T1000 (cell line): ENCODE measurements at places on chromosomes 7 and 10.

- no peak for DNase-seq
Observed at GRCh38 chr10:121241337-121241736, 356.9 kb downstream of the FGFR2 start.

DNA sequence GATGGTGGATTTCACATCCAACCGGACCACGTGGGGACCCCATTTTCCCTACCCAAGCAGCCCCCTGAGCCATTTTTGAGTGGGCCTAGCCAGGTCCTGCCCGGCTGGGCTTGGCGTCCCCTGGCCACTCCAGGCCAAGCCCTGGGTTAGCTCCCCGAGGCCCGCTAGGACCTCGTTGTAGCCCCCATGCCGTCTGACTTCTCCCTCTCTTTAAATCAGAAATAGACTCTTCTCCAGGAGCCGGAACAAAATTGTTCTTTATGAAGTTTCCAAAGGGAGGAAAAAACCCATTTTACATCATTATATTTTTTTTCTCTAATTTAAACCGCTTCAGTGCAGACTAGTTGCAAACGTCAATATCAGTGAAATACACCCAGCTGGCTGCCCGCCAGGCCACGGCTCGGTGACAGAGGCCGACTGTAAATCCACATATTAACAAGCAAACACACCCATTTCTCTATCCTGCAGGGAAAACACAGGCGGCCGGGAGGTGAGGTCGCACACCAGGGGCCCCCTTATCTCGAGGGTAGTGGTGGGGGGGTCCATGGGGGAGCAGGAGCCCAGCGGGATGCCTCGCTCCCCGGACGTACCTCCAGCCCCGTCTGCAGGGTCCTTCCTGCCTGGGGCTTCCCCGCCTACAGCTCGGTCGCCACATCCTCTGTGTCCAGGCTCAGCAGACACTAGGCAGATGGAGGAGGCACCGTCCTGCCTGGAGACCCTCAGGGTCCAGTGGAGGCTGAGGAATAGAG is 72.7 kb downstream of the ELFN1 start:
- no peak for DNase-seq

- no peak for DNase-seq
Observed at GRCh38 chr10:61960396-61961120, 59.1 kb downstream of the ARID5B start.

DNA sequence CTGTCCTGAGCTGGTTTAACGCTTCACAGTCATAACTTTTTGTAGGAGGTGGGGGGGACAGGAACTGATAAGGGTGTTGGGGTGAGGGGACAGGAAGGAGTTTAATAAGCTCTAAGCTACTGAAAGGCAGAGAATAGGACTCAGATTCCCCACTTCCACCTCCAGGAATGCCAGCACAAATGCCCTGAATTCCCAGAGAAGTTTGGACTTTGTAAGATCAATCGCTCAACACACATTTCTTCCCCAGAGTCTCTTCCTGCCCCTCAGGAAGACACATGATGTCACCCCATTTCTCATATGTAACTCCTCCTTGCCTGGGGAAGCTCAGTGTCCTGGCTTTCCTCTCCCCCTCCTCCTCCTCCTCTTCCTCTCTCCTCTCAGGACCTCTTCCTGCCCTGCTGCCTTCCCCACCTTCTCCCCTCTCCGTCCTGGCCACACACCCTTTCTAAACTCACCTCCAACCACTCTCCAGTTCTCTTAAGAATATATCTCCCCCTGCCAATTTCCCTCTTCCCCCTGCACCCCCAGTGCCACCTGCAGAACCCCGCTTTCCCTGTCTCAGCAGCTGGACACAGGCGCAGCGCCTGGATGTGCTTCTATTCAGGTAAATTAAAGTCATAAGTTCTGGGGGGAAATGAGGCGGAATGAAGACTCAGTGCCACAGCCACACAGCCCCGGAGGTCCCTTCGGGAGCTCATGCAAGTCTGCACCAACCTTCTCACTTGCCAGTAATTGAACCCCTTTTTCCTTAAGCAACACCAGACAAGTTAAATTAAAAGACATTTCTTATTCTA is 5.3 kb upstream of the LOXL4 start:
- no peak for DNase-seq

DNA sequence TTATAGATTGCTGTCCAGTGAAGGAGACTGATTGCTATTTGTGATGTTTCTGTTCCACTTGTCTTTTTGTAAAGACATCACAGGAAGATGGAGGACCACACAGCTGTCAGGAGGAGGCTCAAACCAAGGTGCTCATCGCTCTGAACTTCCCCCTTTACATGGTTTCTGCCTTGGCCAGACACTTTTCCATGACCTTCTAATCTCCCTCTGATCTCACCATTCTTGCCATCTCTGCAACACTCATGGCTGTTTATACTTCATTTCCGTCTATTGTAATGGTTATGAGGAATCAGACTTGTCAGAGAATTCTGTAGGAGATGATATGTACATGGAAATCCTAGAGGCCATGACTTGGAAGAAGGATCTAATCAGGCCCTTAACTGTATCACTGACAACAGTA is 1.7 kb upstream of the TAS2R5 start:
- DNase-seq: no peak

DNA sequence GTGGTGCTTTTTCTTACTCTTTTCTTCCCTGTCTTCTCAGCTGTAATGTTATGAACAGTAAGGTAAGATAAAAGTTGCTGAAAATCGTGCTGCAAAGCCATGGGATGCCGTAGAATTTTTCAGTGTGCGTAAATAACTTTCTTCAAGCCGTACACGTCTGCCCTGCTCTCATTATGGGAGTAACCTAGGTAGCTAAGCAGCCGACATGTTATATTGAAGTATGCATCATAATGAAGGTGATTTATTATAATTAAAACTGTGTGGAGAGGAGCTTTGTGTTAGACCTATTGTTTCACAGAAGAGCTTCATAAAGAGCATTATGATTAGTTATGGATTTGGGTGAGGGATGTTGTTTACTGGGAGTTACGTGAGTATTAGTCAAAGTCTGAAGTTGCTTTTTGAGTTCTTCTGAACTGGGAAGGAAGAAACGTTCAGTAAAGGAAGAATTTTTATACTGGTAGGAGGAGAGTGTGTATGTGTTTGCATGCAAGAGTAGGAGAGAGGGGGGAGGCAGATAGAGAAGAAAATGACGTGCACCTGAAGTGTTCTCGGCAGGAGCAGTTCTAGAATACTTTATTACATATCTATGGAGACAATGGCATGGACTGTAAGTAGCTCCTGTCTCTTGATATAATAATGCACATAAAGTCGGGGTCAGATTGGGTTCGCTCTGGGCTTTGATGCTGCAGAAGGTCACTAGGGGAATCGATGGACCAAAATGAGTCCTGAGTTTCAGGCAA is 56.3 kb downstream of the POU6F2 start:
- DNase-seq: no peak

- DNase-seq: no peak
Observed at GRCh38 chr7:13282377-13282980, 595.0 kb downstream of the ARL4A start.

DNA sequence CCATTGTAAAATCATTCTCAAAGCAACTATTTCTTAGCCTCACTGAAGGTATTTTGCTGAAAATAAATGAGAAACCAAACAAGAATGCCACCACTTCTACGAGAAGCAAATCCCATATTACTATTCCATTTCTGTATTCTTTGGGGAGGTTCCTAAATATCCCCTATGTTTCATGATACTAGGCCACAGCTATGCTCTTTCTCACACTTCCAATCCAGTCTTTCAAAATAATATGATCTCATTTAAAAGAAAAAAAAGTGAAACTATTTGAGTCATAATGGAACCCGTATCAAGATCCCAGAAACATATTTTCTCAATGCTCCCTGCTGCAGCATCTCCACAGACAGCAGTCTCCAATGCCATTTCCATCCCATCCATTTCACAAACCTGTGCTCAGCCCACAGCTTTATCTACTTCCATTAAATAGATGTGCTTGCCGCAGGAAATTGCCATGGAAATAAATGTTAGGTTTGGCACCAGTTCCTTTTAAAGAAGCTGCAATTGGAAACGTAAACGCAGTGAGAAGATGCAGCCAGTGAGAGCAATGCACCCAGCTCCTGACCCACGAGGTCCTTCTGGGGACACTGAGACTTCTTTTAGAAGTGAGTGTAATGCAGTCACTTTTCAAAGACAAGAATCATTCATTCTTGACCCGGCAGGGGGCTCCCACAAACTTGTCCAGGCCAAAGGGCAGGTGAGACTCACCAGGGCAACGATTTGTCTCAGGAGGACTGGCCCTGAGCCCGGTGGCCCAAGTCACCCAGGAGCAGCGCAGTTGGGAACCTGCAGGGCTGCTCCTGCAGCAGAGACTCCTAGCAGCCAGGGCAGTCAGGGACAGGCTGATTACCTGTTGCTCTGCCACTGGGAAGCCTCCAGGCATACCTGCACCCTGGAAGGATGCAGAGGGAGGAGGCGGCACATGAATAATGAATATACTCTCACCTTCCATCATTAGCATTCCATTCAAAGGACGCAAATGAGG is 99.6 kb downstream of the C10orf90 start:
- DNase-seq: no peak

DNA sequence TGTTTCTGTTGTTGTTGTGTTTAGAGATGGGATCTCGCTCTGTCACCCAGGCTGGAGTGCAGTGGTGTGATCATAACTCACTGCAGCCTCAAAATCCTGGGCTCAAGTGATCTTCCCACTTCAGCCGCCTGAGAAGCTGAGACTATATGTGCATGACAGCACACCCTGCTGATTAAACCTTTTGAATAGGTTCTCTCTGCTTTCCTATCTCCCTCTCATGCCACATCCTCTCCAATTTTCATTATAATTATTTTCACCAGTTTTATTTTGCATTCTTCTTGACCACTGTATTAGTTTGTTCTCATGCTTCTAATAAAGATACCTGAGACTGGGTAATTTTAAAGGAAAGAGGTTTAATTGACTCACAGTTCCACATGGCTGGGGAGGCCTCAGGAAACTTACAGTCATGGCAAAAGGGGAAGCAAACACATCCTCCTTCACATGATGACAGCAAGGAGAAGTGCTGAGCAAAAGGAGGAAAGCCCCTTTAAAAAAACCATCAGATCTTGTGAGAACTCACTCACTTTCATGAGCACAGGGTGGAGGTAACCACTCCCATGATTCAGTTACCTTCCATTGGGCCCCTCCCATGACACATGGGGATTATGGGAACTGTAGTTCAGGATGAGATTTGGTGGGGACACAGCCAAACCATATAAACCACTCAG is 12.9 kb downstream of the AGK start:
- no peak for DNase-seq

DNA sequence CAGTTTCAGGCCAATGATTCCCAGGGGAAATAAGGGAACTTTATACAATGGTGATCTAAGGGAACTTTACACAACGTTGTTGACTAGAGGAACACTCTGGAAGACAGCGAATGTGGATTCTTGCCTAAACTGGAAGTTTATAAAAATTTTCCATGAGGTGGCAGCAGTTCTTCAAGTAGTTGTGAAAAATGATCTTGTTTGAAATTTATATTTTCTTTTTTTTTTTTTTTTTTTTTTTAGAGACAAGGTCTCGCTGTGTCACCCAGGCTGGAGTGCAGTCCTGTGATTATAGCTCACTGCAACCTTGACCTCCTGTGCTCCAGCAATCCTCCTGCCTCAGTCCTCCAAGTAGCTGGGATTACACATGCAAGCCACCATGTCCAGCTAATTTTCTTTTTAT is 32.1 kb upstream of the GTF2I start:
- no peak for DNase-seq

GRCh38 chr10:102554531-102554930 is 50.8 kb downstream of the SUFU start:
- DNase-seq: no peak

DNA sequence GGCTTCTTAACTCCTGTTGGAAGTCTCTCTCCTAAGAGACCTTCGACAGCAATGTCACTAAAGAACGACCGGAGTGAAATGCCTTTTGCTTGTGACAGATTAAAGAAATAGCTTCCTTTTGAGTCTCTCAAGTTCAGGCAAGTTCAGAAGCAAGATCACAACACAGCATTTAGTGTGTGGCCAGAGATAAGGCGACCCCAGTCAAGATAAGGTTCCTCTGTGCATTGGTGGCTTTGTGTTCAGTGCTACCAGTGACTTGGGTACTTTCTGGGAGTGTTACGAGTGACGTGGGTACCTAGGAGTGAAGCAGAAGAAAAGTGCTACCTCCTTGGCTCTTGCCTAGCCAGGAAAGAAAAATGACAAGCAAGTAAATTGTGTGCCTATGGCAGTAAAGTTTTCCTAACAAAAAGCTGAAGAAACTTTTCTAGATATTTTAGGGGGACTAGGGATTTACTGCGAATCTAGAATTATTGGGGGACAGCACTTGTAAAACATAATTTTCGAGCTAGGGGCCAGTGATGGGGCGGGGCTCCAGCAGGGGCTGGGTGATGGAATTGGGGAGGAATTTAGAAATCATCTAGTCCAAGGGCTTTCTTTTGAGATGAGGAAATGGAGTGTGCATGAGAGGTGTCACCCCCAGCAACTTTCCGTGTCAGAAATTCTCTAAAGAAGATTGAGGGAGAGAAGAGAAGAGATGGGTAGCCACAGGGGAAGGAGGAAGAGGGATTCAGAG is 191.9 kb upstream of the LYZL2 start:
- DNase-seq: no peak

DNA sequence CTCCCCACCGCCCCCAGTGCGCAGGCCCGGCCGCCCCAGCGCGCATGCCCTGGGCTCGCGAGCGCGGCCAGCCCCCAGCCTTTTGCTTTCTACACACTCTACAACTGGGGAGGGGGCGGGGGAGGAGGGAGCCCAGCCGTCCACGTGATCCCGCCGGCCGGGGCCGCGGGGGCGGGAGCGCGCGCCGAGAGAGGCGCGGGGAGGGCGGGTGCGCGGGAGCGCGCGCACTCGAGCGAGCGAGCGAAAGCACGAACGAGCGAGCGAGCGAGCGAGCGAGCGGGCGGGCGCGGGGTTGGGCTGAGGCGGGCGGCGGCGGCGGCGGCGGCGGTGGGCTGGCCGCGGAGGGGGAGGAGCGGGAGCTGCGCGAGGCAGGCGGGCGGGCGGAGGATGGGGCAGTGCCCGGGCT is at the start of gene AUTS2:
AUTS2 (plus strand) TSS at position 395 of the 406 bp plus-strand sequence. CDS start 1,179 bp downstream, outside the sequence.
- DNase-seq: peak; percentile 61

GRCh38 chr10:12579954-12580858 is 230.9 kb downstream of the CAMK1D start:
- no peak for DNase-seq

- no peak for DNase-seq
Observed at GRCh38 chr10:67790534-67791408, 47.2 kb downstream of the DNAJC12 start.

- DNase-seq: no peak
Observed at GRCh38 chr10:110806335-110806734, 65.4 kb upstream of the PDCD4 start.

- no peak for DNase-seq
Observed at GRCh38 chr10:133170092-133170491, 10.1 kb downstream of the KNDC1 start.

DNA sequence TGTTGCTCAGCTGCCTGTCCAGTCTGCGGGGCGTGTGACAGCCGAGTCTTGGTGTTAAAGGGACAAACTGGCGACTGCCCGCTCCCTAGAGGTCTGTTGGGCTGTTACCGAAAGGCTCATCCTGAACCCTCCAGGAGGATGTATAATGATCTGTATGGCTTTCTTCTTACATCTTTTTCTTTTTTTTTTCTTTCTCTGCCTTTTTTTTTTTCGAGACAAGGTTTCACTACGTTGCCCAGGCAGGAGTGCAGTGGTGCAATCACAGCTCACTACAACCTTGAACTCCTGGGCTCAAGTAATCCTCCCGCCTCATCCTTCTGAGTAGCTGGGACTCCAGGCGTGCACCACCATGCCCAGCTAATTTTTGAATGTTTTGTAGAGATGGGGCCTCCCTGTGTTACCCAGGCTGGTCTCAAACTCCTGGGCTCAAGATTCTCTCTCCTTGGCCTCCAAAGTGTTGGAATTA is 857 bp downstream of the INTS15 start:
- no peak for DNase-seq

GRCh38 chr7:22356010-22356691 is 803 bp downstream of the RAPGEF5 start:
- DNase-seq: no peak
